ENCODE measurements at places on chromosomes 5 and 9.

GRCh38 chr9:83433846-83434245, 104.4 kb downstream of the FRMD3 start:
- DNase-seq: no peak

DNA sequence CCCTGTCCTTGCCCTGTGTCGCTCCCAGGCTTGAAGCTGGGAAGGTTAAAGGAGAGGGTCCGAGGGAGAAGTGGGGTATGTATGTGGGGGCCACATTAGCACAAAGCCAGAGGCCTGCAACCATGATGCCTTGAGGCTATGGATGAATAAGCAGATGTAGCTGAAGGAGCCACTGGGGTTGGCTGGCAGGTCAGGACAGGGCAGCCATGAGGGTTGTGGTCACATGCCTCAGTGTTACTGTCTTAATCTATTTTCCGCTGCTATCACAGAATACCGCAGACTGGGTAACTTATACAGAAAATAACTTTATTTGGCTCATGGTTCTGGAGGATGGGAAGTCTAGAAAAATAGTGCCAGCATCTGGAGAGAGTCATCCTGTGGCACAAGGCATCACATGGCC, 9.2 kb upstream of the GRHPR start:
- no peak for DNase-seq

GRCh38 chr5:31208043-31208442, 14.6 kb downstream of the CDH6 start:
- DNase-seq: no peak

DNA sequence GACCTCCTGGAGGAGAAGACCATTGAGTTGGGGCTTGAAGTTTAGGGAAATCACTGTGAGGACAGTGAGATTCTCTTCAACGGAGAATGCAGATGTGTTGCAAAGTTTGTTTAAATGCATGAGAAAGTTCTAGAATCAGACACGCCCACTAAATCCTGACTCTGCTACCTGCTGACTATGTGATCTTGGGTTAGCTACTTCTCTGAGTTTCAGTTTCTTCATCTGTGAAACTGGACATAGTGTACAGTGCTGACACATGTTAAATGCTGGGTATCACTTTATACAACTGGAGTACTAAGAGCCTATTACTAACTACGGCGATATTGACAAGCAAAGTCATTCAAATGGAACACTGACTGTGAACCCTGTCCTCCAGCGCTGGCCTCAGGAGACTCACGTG, 255.5 kb downstream of the HSPA4 start:
- DNase-seq: no peak

DNA sequence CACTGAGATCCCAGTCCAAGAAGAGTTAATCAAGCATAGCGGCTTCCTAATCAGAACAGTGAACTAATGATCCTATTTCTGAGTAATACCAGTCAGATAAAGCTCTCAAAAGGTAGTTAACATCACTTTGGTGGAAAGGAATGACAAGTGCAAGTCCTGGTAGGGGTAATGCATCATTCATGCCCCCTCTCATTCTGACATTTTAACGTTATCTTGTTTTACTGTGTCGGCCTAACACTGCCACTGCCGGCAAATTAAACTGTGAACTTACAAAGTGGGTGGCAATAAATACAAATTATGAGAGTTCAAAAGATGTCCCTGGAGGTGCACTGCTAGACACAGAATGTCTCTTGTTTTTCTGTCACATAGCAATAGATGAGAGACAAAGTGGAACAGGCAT, 131.6 kb downstream of the EBF1 start:
- DNase-seq: no peak

- no peak for DNase-seq
Measured at GRCh38 chr9:26131886-26132285, 453.6 kb upstream of the TUSC1 start.

GRCh38 chr9:112891521-112891920, 845 bp upstream of the SLC46A2 start:
- no peak for DNase-seq

DNA sequence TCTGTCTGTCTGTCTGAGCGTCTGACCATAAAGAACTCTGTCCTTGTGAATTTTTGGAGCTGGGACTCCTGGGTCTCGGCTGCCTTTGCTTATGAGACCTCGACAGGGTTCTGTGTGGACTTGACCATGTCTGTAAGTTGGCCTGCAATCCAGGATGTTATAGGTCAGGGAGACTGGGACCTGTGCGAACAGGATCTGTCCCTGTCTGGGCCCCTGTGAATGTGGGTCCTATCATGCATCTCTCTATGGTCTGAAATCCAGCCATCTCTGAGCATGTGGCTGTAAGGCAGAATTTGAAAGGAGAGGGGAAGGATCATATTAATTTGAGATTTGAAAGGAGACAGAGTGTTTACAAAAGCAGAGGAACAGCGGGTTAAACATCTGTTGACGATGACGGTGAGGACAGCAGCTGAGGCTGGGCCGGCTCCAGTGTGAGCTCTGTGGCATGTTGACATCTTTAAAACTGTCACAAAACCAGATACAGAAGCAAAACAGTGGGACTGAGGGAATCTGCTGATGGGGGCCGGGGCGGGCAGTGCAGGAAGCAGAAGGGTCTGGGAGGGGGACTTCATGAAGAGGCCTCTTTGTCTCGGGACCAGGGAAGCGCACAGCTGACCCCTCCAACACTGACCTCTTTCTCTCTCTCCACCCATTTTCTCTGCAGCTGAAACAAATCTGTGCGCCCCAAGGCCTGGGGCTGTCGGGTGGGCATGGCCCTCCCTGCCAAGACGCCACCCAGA, 19.1 kb upstream of the MVB12B start:
- no peak for DNase-seq

- DNase-seq: no peak
Measured at GRCh38 chr5:67971971-67972821, 243.4 kb upstream of the PIK3R1 start.

- no peak for DNase-seq
Measured at GRCh38 chr5:145936401-145937131, at the start of gene SH3RF2. SH3RF2 (plus strand) TSS chr5:145936578; CDS start chr5:145937929, 1,351 bp downstream.

DNA sequence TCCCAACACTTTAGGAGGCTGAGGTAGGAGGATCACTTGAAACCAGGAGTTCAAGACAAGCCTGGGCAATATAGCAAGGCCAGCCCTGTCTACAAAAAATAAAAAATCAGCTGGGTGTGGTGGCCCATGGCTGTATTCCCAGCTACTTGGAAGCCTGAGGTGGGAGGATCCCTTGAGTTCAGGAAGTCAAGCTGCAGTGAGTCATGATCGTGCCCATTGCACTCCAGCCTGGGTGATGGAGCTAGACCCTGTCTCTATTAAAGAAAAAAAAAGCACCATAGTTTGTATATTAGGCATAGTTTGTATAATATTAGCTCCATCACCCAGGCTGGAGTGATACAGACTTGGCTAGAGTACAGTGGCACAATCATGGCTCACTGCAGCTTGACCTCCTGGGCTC, 9.6 kb upstream of the NME5 start:
- no peak for DNase-seq

- DNase-seq: no peak
Measured at GRCh38 chr5:110040178-110040577, 350.5 kb downstream of the MAN2A1 start.

GRCh38 chr5:109689740-109690241, at the start of gene MAN2A1:
MAN2A1 (plus strand) TSS chr5:109689927; CDS start chr5:109690418, 491 bp downstream.
- DNase-seq: peak; percentile 76

- DNase-seq: no peak
Measured at GRCh38 chr9:114701988-114702387, 20.0 kb upstream of the TEX48 start.
